ENCODE measurements at places on chromosomes 1 and 21.

DNA sequence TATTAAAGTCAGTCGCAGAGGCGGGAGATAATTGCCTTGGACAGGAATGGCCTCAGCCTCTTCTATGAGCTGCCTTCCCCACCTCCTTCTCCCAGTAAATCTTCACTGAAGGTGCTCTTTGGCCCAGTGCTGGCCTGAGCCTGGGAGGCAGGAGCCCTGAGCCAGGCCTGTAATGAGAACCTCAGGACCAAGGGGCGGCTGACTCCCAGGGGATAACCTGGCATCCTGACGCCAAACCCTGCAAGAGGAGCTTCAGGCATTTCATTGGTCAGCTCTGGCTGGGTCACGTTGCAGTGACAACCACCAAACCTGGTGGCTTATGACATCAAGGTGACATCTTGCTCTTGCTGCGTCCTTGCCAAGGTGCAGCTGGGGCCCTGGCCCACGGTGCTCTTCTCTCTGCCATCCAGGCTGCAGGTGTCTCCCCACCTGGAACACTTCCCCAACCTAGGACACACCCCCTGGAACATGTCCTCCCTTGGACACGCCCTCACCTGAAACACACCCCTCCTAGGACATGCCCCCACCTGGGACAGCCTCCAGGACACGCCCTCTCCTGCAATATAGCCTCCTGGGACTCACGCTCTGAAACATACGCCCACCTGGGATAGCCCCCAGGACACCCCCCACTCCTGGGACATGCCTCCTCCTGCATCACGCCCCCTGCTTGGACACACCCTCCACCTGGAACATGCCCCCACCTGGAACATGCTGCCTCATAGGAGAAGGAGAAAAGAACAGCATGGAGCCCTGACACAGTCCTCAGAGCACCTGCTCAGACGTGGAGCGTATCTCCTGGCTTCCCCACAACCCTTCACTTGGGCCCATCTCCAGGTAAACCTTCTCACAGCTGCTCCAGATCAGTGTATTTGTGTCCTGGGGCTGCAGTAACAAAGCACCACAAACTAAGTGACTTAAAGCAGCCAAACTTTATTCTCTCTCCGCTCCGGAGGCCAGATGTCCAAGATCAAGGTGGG lies 333.6 kb downstream of the NPHP4 start:
- DNase-seq, result no peak

DNA sequence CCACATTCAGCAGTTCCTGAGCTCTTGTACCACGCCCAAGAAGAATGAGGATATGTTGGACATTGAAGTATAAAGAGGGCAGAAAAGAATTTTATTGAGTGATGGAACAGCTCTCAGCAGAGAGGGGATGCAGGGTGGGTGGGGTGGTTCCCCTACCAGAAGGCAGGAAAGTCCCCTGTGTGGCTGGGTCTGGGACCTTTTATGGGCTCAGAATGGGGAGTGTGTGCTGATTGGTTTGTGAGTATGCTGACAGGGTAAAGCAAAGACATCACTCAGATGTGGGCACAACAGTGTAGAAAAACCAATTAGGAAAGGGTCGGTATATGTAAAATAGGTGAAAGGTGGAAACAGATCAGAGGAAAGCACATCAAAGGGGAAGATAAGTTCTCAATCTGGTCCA lies 62.2 kb downstream of the SGIP1 start:
- DNase-seq, result no peak

GRCh38 chr1:29674627-29675326 lies 438.5 kb downstream of the PTPRU start:
- DNase-seq, result no peak

DNA sequence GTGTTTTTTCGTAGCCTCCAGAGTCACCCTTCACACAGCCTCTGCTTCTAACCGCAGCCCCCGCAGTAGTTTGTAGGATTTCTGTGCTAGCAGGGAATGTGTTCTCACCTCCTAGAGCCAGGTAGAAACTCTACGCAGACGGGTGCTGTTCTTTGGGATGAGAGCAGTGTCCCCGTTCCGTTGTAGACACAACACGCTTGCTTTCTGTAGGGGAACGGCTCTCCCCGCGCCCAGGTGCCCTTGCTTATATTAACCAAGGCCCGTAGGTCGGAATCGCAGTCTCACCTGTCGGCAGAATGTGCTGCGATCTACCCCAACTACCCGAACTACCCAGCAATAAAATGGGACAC lies 111.8 kb upstream of the NBPF11 start:
- DNase-seq, result no peak

GRCh38 chr1:178483251-178483957 lies 13.4 kb downstream of the CLEC20A start:
- DNase-seq, result no peak

- DNase-seq, result no peak
Observed at GRCh38 chr1:38175121-38175520, 128.5 kb upstream of the POU3F1 start.

- no peak for DNase-seq
Observed at GRCh38 chr21:36722370-36723368, 23.8 kb downstream of the SIM2 start.

DNA sequence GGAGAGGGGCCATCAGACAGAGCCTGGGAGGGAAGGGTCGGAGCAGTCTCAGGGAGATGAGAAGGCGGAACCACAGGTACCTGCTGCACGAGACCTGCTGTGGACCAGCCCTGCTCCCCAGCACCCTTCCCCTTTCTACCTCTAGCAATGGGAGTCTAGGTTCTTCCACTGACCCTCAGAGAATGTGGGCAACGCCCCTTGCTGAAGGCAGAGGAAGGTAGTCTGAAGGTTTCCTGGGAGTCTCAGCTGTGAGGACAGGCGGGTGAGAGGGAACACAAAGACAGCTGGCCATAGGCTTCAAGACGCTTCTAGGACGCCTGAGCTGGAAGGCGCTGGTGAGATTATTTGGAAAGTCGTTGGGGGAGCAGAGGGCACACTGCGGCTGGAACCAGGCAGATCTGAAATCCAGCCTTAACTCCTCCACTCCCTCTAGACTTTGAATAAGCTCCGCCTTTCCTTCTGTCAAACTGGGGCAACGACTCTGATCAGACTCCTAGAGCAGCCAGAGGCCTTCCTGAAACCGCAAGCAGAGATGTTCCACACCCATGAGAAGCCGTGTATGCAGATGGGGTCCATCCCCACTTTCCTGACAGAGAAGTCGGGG lies 18.1 kb downstream of the SLC45A3 start:
- no peak for DNase-seq

DNA sequence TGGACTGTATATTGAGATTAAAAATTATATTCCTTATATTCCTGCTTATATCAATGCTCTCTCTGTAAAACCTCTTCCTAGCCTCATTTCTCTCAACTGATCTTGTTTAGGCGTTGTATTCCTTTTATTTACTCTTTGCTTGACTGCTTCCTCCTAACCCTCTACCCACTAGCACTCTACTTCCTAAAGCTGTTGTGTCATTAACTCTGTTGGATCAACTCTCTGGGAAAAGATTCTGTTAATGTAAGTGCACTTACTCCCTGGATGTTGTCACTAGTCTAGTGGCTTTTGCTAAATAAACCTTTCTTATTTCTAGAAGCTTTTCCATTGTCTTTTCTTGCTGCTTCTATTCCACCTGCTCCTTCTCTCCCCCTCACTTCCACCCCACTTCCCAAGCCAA lies 6.5 kb downstream of the SPATA46 start:
- no peak for DNase-seq

GRCh38 chr1:153432874-153433681 lies 16.8 kb downstream of the S100A7A start:
- DNase-seq, result no peak

GRCh38 chr1:203520315-203520714 lies 26.4 kb downstream of the OPTC start:
- peak; percentile 39 for DNase-seq

DNA sequence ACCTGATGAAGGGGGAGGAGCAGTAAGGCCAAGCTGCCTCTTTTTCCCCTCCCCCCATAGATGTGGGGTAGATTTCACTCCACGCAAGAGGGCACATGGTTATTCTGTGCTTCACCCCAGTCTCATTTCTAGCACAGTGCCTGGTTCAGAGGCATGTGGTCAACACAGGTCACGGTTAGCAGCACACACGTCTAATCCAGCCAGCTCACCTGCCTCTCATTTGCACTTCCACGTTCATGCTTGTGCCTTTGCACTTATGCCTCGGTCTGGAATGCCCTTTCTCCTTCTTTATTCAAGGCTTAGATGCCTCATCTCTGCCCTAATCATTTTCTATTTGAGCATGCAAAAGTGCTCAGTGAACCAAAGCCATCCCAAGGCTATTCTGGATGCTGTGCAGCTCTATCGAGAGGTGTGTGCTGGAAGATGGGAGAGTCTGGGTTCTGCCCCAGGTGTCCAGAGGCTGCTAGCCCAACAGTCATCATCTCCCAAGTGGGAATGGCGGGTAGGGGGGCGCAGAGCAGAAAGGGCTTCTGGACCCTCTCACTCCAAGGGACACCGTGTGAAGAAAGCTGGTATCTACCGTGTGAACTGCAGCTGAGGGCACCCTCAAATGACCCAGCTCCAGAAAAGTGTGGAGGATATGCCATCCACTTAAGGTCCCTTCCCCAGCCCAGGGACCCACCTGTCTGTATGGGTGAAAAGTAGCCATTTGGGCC lies 2.1 kb upstream of the A3GALT2 start:
- DNase-seq, result no peak

Measured in skeletal muscle cell (primary cell).